ENCODE measurements at places on chromosomes 5 and 9.

DNA sequence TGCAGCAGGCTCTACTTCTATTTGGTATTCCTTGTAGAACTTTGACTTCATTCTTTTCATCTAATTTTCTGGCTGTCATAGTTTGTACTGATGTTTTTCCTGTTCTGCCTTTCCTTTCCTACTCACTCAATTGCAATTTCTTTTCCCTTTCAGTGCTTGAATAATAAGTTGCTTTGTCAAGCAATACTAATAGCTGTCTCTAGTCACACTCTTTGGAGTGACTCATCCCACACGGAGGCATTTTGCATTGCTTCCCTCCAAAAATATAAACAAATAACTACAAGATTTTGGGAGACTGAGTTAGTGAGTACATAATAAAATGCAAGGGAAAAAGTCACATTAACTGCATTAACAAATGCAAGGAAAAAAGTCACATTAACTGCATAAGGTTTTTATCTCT, 465.9 kb downstream of the CDH9 start:
- DNase-seq = no peak

DNA sequence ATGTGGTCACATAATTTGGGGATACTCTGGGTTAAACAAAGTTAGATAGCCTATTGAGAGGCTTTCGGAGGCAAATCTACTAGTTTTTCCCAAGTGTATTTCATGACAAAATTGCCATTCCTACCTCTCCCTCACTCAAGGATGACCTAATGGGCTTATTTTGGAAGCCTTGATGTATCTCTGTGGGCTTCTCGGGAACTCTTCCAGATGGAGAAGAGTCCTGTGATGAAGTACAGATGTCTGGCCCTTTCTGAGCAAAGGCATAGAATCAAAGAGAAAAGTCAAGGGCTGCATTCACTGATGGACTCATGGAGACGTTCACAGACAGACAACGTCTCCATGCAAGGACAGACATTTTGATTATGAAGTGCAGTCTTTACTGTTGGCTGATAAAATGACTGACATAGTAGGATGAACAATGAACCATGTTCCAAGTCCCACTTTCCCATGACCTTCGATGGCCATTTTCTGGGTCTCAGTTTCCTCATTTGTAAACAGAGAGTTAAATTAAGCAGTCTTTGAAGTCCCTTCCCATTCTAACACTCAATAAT, 347.2 kb upstream of the CD180 start:
- DNase-seq = no peak

DNA sequence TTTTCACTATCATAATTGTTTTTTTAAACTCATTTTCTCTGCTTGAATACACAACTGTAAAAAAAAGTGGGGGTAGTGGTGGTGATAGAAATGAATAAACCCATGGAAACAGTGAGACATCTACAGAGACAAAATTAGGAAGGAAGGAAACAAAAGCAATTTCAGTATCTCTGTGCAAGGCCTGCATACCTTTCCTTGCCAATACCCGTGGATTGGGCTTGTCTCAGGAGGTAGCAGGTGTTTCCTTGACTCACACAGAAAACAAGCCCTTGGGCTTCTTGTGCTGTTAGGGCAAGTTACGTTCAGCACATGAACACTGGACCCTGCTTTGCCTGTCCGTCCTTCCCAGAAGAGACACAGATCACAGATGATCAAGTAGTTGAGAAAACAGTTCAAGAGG, 372.2 kb downstream of the ZSWIM6 start:
- DNase-seq = no peak

GRCh38 chr9:130627896-130628792, 36.2 kb upstream of the PRDM12 start:
- DNase-seq = no peak

DNA sequence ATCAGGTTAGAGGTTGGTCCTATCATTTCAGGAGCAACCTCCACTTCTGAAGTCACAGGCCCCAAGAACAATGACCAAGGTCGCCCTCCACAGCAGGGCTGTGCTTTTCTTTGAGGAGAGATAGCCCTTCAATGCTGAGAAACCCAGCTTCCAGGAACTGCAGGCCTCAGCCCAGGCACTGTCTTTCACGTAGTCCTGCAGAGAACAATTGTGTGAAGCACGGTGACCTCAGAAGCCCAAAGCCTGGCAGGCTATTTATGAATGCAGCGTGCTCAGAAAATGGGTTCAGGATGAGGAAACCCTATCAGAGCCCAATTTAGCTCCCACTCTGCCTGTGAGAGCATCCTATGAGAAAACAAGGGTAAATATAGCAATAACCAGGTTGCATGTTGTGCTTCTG, 388.3 kb downstream of the PLK2 start:
- peak; percentile 94 for DNase-seq

DNA sequence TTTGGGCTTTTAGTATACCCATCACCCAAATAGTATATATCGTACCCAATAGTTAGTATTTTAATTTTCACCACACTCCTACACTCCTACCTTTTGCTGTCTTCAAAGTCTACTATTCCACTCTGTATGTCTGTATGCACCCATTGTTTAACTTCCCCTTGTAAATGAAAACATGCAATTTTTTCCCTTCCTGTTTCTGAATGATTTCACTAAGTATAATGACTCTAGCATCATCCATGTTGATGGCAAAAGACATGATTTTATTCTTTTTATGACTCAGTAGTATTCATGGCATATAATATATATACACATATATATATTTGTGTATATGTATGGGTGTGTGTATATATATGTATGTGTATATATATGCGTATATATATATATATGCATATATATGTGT, 63.1 kb upstream of the FAM174A start:
- no peak for DNase-seq

- peak; percentile 52 for DNase-seq
These were observed 380.5 kb downstream of the RASEF start for GRCh38 chr9:82682431-82682830.

DNA sequence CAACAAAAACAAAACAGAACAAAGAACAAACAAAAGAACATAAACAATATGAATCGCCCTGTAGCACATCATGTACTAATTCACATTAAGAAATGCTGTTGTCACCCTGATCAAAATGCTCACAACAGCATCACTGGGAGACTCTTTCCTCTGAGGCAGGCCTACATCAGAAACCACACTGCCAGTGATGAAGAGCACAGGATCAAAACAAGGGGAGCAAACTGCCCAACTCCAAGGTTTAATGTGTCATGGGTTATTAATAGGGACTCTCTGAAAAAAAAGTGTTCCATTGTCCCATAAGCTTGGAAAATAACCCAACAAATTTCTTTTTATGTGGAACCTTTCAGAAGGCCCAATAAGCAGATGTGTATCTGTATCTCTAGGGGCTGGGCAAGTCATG, 74.2 kb downstream of the PTPN3 start:
- no peak for DNase-seq

Measured in NCI-H146 (cell line).